ENCODE measurements at places on chromosomes 5 and 9.

- no peak for DNase-seq
These were observed 12.7 kb downstream of the C9orf153 start for GRCh38 chr9:86246752-86247161.

DNA sequence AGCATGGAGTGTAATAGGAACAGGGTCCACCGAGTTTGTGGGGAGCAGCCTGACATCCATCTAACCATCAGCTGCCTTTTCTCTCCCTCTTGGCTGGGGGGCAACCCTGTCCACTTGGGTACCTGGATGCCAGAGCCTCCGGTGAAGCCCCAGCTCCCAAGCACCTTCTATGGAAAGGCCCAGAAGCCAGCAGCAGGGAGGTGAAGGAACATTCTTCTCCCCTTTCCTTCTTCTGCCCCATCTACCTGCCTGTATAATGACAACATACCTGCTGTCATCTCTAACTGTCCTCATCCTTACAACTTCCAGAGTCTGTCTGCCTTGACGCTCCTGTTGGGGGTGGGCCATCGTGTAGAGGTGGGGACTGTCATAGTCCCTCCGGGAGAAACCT, 33.1 kb downstream of the THBS4 start:
- no peak for DNase-seq

DNA sequence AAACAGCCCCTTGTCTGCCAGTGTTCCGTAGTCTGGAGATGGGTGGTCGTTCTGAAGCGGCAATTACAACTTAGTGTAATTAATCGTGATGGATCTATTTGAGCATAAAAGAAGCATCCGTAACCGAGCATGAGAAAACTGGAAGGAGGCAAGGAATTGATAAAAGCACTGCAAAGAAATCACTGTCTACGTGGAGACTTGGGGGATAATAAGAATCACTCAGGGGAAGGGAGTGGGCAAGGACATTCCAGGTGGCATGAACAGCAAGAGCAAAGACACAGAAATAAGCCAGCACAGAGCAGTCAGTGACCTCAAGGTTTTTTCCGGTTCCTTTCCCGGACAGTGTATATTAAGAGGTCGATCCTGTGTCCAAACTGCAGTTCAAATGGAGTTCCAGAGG, 35.0 kb downstream of the TLR4 start:
- no peak for DNase-seq

DNA sequence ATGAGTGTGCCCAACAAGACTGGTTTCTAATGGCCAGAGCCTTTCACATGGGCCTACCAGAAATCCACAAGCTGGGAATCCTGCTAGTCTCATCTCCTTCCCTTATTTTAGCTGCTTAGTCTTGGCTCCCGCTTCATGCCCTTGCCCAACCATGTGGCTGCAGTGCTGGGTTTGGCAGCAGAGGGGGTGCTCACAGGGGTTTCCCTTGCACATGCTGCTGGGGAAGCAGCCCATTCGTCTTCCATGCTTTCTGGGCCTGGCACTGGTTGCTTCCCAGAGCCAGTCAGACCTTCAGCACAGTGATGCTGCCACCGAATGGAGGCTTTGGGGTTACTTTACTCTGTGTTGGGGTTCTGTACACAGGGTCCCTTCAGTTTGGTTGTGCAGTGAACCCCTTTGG, 26.3 kb downstream of the SLC46A2 start:
- DNase-seq: no peak

DNA sequence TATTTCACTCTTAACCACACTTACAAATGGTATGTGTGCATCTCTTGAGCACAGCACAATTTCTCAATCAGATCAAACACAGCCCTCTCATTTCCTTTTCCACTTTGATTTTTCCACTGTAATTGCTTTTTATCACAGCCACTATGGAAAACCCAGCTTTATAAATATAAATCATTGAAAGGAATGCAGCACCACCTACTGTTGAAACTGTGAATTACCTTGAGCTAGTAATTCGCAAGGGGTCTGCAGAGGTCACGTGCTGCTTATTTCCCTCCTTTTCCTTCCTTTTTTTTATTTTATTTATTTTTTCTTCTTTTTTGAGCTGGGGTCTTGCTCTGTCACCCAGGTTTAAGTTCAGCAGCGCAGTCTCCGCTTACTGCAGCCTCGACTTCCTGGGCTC, 76.9 kb downstream of the CDH6 start:
- no peak for DNase-seq

DNA sequence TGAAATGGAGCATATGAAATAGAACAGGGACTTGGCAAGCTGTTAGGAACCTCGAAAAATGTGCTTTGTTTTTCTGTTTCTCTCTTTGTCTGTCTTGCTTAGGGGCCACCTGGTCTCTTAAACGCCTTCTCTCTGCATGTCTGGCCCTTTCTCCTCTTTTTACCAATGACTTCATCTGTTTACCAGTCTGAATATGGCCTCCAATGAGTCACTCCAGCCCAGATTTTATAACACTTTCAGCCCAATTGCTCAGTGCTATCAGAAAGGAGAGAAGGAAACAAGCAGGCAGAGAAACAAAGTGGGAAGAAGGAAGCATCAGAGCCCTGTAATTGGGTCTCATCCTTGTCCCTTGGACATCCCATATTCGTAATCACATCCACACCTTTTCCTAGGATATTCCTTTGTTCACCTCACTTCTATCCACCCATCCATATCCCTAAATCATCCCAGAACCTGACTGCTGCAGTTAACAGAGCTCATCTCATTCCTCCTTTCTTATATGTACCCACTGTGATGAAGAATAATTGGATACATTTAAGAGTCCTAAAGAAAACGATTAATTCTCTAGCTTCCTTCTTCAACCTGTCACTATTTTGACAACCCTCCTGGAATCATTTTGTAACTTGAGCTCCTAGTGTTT, 151.8 kb upstream of the GPR151 start:
- DNase-seq: no peak

DNA sequence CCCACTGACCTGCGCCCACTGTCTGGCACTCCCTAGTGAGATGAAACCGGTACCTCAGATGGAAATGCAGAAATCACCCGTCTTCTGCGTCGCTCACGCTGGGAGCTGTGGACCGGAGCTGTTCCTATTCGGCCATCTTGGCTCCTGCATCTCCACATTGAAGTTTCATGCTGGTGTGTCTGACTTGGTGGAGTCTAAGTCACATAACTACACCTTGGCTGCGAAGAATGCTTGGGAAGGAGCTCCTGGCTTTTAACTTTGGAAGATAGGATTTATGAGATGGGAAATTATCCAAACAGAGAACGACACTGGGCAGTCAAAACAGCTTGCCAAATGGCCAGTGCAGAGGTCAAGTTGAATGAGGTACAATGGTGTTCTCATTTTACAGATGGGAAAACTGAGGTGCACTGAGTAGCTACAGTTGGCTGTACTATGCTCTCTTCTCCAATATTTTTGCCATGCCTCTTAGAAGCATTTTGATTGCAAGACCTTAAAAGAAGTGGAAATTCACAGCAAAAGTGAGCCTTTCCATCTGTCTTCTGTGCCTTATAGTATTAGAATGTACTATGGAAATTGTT, 36.7 kb downstream of the CCDC192 start:
- no peak for DNase-seq

DNA sequence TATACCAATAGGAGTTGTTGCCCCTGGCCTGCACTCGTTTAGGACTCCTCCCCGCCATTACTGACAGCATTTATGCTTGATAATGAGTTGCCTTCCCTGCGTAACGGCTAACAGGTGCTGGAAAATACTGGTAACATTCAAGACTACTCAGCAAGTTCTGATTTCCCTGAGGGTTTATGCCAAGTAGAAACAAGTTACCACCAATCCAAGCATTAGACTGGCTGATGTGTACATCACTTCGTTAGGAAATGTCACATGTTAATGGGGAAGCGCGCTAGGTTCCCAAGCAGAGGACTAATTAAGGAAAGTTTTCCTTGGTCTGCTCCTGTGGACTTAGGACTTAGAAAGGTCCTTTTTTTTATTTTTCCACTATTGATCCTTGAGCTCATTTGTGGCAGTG, 302.1 kb downstream of the EFNA5 start:
- no peak for DNase-seq

DNA sequence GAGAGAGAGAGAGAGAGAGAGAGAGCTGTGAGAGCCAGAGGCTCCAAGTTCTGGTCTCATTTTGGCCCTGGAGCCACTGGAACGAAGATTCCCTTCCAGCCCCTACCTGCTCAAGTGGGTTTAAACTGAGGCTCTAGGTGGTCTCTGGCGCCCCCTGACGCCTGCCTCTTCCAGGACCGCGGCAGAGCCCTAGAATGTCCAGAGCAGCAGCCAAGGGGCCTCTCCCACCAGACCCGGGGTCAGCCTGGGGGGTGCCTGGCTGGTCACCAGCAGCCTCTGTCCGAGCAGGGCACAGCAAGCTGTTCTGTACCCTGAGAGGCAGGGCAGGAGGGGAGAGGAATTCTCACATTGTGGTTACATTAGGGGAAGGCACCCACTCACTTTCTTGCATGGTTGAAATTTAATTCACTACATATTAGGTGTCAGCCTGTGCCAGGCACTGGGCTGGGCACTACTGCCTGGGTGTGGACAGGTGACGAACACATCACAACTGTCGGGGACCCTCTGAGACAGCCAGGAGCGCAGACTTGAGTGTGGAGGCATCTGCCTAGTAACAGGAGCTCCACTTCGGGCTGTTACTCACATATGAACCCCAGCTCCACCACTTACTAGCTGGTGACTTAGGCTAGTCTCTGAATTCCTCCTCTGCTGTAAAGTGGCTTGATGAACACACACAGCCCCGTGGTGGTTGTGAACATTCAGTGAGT, 44.5 kb downstream of the AMBP start:
- DNase-seq: no peak

- DNase-seq: no peak
These were observed 14.9 kb downstream of the CD180 start for GRCh38 chr5:67181648-67182221.

Measured in epithelial cell of proximal tubule (primary cell).